CD4-positive, alpha-beta T cell treated with Interleukin-2 at 100 ng/mL for 4 hours (primary cell): ENCODE measurements at places on chromosomes 16 and 17.

GRCh38 chr17:73989671-73990070, 213.8 kb upstream of the RPL38 start:
- DNase-seq: no peak

DNA sequence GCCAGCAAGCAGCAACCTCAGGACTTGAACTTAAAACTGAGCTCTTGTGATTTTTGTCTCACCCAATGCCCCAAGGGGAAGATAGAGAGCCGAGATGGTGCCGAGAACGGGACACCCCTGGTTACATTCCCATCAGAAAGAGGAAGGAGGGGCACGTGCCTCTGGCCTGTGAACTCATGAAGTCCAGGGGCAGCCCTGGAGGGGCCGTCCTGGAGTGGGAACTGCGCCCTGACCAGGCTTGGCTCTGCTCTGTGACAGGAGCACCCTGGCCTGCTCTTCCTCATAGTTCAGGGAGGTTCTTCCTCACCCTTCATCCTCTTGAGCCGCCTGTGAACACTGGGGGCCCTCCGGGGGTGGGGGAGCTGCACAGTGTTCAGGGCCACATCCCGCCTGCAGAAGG, 130.3 kb upstream of the FOXF1 start:
- no peak for DNase-seq

DNA sequence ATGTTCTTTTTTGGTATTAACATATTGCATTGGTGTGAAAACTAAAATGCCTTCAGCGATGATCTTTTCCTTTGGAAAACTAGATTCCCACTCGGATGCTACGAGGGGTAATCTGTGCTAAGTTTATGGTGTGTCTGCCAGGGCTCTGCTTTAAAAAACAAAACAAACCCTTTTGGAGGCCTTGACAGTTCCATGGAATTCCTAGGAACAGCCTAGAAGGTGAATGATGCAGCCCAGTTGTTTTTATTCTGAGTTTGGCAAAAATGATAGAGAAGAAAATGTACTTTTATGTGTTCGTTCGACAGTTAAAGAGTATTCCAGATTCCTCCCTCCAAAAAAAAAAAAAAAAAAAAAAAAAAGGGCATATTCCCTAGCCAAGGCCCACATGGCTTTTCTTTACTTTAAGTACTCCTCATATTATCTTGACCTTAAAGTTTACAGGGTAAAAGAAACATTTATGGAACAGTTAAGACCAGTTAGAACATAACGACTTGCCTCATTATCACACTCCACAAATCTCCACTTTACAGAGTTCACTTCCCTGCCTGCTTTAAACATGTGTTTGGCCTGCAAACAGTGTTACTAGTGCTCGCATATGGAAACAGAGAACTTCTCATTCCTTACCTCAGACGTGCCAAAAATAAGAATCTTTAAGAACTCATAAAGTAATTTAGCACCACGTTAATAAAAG, 159.1 kb downstream of the WWOX start:
- DNase-seq: no peak

GRCh38 chr16:76199681-76200220, 77.5 kb upstream of the CNTNAP4 start:
- no peak for DNase-seq

DNA sequence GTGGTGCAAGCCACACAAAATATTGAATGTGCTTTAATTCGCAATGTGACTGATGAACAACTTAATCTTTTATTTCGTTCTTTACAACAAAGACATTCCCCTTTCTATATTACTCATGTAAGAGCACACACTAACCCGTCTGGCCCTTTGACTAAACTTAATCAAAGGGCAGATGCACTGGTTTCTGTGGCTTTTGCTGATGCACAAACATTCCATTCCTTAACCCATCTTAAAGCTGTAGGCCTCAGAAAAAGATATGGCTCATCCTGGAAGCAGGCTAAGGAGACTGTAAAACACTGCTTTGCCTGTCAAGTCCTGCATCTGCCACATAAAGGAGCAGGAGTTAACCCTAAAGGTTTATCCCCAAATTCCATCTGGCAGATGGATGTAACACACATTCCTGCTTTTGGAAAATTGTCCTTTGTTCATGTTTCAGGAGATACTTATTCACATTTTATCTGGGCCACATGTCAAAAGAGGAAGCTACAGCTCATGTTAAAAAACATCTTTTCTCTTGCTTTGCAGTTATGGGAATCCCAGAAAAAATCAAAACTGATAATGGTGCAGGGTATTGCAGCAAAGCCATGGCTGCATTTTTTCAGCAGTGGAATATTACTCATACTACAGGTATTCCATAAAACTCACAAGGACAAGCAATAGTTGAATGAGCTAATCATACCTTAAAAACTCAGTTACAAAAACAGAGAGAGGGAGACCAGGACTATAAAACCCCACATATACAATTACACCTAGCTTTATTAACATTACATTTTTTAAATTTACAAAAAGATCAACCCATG, 137.2 kb downstream of the AHSP start:
- no peak for DNase-seq

GRCh38 chr17:4544951-4545216, 10.3 kb downstream of the MYBBP1A start:
- no peak for DNase-seq

DNA sequence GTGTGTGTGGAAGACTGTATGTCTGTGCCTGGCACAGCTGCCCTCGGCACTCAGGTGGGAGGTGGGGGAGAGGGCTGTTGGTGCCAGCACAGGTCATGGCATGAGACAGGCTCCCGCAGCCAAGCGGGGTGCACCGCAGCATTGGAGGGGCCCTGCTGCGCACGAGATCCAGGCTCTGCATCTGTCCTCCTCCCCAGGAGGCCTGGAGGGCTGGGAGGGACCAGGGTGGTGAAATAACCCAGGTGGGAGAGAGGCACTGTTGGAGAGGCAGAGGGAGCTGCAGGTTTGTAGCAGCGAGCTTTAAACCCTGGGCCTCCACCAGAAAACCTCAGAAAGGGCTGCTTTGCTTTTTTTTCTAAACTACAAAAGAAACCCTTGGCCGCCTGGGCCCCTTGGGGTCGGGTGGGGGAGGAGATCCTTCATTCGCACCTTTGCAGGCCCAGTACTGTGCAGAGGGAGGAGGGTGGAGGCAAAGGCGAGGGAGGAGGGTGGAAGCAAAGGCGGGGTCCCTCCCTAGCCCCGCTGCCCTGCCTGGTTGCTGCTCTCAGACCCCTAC, 241.7 kb downstream of the SEC14L1 start:
- DNase-seq: peak; percentile 52

- no peak for DNase-seq
These were observed 11.6 kb downstream of the SLC25A10 start for GRCh38 chr17:81723651-81724209.

DNA sequence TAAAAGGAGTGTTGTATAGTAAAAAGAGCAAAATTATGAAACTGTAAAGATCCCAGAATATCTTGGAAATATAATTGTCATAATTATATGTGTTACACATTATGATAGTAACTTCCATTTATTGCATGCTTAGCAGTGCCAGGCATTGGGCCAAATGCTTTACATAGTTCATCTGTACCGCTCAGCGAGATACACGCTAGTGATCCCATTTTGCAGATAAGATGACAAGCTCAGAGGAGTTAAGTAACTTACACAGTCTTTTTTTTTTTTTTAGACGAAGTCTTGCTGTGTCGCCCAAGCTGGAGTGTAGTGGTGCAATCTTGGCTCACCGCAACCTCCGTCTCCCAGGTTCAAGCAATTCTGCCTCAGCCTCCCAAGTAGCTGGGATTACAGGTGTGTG, 6.8 kb upstream of the EZH1 start:
- no peak for DNase-seq

DNA sequence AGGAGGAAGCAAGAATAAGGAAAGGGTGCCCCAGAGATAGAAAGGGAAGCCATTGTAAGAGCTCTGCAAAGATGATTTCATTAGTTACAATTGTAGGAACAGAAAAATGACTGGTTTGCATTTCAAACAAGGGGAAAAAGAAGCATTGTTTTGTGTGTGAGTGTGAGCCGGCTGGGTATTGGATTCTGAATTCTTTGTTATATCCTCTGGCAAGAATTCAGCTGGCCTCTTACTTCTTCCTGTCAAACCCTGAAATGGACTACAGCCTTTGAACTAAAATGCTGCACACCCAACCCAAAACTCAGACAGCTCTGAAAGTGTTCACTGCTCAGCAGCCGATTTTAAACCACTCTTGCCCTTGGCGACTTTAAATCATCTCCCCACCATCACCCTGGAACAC, 461.3 kb downstream of the PMP22 start:
- no peak for DNase-seq

DNA sequence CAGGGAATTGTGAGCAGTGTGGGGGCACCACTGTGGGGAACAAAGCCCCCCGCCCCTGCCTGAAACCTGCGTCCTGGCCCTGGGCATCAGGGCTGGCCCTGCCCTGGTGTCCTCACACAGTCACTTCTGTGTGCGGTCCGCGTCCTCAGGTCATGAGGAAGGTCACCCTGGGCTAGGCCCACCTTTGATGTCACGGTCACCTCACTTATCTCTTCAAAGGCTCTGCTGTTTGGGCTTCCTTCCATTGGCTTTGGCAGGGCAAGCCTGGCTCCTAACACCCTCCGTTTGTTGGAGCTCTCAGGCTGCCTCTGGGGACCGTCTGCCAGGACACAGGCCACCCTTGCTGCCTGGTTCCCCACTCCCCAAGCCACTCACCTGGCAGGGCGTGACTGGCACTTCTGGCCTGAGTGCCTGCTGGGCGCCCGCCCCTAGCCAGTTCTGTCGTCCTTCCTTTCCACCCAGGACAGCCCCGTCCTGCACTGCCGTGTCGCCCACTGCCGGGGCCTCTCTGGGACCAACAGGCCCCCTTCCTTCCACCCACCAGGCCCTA, 8.8 kb downstream of the CENPX start:
- no peak for DNase-seq

GRCh38 chr16:3022684-3023414, 893 bp downstream of the HCFC1R1 start:
- DNase-seq: peak; percentile 11

DNA sequence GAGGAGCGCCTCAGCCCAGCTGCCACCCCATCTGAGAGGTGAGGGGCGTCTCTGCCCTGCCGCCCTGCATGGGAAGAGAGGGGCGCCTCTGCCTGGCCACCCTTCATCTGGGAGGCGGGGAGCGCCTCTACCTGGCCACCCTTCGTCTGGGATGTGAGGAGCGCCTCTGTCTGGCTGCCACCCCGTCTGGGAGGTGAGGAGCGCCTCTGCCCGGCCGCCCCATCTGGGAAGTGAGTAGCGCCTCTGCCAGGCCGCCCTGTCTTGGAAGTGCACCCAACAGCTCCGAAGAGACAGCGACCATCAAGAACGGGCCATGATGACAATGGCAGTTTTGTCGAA, 114.4 kb upstream of the CES5A start:
- DNase-seq: no peak

DNA sequence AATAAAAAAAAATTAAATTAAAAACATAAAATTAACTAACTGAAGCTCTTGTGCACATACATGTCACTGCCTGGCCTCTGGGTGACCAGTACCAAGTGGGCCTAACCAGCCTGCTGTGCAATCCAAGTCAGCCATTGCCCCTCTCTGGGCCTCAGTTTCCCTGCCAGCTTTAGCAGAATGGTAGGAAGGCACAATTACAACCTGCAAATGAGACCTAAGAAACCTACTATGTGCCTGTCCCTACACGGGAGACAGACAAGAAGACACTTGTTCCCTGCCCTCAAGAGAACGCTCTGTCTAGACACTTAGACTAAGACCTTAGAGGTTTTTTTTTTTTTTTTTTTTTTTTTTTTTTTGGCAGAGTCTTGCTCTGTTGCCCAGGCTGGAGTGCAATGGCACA, 1.7 kb downstream of the CIAPIN1 start:
- no peak for DNase-seq

GRCh38 chr16:58098207-58099096, 30.7 kb downstream of the CFAP20 start:
- DNase-seq: no peak

DNA sequence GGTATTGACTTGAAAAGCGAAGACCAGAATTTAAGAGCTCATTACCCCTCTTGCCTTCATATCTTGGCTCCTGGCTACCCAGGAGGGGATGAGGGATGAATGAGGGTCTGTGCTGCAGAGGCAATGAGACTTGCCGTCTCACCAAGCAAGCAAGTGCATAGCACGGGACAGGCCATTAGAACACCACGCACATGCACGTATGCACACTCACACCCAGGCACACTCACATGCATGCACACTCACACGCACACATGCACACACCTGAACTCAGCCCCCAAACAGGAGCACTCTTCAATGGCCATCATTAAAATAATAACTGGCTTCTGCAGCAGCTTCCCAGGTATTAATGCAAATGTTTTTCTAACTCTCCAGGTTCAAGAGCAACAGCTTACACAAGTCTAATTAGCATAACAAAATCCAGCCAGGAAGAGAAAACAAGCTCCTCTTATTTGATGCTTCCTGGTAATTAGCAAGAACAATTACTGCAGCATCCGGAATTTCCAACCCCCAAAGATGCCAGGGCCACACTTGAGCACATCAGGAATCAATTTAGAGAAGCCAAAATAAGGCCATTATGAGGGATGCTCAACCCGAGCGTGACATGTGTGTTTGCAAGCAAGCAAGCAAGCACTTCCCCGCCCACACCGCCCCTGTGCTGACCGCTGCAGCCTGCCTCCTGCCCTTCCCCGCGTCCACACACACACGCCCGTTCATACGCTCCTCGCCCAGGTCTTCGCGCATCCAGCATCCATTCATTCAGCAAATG, 171.6 kb upstream of the TNRC6C start:
- DNase-seq: no peak

- DNase-seq: no peak
These were observed 75.8 kb downstream of the DNAH17 start for GRCh38 chr17:78501241-78502036.

DNA sequence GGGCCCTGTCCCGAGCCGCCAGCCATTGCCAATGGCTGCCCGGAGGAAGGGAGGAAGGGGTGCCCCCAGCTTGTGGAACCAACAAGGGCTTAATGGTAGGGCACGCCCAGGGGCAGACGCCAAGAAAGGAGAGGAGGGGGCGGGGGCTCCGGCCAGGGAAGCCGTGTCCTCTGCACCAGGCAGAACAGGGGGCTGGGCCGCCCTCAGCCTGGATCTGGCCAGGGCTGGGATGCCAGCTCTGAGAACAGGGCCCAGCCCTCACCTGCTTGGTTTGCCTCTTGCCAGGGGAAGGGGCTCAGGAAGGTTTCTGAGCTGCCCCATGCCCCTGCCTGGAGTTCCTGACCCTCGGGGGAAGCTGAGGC, 35.8 kb upstream of the SLC38A10 start:
- DNase-seq: no peak

DNA sequence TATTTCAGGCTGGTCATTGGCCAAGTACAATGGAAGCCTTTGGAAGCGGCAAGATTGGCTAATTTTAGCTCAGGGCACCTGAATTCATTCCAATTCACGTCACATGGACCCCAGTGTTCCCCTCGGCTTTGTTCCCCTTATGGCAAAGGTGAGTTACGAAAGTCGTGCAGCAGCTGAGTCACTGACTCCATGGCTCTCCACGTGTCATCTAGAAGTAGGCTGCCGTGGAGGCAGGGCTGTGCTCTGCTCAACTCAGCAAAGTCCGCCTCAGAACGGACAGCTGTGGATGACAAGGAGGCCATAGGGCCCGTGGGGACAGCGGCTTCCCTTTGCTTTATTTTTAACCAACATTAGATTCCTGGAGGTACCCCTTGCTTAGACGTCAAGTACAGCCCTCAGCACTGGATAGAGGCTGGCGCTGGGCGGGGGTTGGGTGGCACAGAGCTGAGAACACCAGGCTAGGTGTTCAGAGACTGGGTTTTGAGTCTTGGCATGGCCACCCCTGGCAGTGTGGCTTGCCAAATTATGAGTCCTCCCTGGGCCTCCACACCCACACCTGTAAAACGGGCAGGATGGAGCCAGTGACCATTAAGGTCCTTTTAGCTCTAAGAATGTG, 23.6 kb downstream of the ADAD2 start:
- no peak for DNase-seq
